ENCODE measurements at places on chromosomes 1 and 21.
A peak's percentile ranks its signal among the peaks of the same experiment; 100 is the strongest.

DNA sequence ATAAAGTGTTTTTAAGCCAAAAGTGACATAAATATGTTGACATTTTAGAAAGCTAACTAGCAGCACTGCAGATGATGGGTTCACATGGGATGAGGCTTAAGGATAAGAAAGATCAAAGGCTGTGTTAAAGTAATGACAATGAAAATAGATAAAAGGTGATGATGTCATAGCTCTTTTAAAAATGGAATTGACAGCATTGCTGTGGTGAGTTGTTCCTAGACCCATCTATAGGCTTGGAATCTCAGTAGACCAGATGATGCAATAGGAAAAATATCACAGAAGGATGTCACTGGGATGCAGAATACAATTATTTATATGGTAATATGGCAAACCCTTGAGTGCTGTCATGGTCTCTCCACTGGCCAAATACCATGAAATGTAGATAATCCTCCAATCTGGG is 286.0 kb downstream of the PLA2G4A start:
- DNase-seq: no peak

GRCh38 chr21:26451081-26451740 is 121.9 kb downstream of the CYYR1 start:
- DNase-seq: no peak

- no peak for DNase-seq
These were observed 8.0 kb upstream of the THEMIS2 start for GRCh38 chr1:27864264-27864895.

GRCh38 chr1:147079400-147080005 is 92.8 kb downstream of the PRKAB2 start:
- no peak for DNase-seq

- DNase-seq: no peak
These were observed 44.6 kb downstream of the JAK1 start for GRCh38 chr1:64921771-64922170.

- no peak for DNase-seq
These were observed 5.8 kb downstream of the AGL start for GRCh38 chr1:99855914-99856450.

DNA sequence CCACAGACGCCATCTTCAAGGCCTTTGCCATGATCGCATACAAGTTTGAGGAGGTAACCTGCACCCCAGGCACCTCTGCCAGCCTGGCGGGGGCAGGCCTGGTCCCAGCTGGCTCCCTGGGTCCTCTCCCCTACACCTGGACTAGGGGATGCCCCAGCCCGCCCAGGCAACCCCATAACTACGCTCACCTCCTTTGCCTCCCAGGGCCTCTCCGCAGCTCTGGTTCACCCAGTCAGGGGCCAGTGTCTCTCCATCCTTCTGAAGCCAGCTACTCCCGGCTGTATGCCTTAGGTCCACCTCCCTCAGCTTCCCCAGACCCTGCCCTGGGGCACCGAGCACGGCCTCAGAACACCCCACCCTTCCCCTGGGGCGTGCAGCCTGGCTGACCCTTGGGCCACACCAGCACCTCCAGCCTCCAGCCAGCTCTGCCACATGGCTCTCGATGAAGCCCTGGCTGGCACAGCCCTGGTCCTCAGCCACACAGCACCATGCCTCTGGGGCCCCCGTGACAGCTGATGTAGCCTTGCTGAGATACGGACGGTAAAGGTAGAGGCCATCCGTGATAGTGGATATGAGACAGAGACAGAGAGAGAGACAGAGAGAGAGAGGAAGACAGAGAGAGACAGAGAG is 80.4 kb upstream of the COL6A1 start:
- no peak for DNase-seq

GRCh38 chr1:24277420-24278169 is 41.6 kb upstream of the GRHL3 start:
- DNase-seq: no peak

- no peak for DNase-seq
These were observed 19.0 kb downstream of the RNASEL start for GRCh38 chr1:182569939-182570610.

GRCh38 chr1:73604211-73604610 is 593.8 kb downstream of the LRRIQ3 start:
- DNase-seq: no peak

GRCh38 chr1:1397839-1398523 is 1.2 kb downstream of the CCNL2 start:
- peak; percentile 31 for DNase-seq

- peak; percentile 88 for DNase-seq
These were observed 45.5 kb downstream of the LPAR3 start for GRCh38 chr1:84847253-84848250.

DNA sequence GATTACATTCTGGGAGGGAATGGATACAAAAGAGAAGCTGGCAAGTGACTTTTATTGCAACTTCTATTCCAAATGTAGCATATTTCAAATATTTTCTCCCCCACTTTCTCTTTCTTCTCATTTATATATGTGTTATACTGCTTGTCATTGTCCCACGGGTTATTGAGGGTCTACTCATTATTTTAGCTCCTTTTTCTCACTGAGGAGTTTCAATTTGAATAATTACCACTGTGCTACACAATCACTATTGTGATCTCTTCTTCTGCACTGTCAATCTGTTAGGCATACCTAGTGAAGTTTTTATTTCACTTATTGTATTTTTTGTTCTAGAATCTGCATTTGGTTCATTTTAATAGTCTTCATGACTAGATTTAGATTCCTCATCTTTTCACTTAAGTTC is 339.7 kb downstream of the PTPRC start:
- DNase-seq: no peak

- no peak for DNase-seq
These were observed 38.6 kb upstream of the GPR88 start for GRCh38 chr1:100499194-100499811.

DNA sequence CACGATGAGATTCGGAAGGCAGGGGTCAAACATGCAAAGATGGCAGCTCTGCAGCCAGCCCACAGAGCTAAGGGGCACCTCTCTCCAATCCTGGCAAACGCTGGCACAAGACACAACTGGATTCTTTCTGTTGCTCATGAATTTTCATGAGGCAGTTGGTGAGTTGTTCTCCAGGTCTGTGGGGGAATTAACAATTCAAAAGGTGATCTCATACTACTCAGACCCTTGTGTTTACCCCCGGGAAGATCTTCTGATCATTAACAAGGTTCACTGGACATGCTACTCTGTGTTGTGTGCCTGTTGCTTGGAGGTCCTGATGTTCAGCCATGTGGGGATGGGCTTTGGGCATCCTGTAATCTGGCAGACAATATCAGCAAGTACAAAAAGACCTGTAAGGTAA is 128.9 kb downstream of the HHAT start:
- no peak for DNase-seq

DNA sequence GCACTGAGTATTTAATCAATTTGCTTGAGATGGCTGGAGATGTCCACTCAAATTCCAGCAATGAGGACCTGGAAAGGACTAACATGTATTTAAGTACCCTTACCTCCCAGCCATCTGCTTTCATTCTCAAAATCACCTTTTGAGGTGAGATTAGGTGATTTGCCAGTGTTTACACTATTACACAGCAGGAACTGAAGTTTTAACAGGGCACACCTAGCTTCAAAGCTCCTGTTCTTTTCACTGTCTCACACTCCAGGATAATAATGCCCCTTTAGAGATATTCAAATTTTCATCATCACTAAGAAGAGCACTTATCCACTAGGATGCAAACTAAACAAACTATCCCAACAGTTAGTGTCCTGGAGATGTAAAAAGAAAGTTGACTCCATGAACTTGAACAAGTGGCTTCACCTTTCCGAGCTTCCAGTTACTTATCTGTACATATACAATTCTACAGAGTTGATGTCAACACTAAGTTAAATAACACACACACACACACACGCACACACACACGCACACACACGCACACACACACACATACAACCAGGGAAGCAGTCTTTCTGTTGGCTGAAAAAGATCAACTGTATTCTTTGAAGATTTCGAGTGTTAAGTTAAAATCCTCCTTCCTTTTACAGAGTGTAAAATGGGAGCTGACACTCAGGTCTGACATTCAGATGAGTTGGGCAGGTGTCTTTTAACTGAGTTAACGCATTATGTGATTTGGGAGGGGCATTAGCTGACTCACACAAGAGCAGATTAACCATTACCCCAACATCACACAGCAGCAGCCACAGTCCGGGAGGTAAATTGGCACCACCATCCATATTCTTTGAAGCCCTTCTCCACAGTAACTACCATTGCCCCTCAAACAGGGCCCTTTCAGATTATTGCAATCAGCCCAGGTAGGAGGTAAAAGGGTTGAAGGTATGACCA is 15.5 kb upstream of the JAK1 start:
- DNase-seq: no peak

DNA sequence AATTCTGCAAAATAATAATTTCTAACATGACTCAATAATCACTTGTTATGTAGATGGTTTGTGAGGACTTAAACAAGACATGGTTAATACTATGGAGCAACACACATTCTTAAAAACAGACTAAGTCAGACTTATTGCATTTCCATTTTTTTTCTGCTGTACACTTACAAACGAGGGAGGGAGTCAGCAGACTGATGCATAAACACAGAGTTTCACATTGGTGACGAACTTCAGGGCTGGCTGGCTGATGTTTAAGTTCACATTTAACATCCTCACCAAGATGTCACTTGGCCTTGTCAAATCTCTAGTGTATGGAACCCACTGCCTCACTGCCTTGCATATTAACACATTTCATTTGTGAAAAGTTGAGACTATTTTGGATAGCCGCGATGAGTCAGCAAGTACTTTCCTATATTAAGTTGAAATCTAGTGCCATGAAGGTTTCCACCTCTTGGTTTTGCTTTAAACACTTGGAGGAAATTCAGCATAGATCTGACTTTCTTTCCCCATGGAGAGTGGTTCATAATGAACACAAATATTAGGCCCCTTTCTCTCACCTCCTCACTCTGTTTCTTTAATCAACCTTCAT is 337.5 kb upstream of the RUNX1 start:
- no peak for DNase-seq

- DNase-seq: no peak
These were observed 17.6 kb upstream of the CLIC4 start for GRCh38 chr1:24727501-24728216.

GRCh38 chr1:228393811-228394570 is 12.6 kb downstream of the TRIM11 start:
- no peak for DNase-seq

DNA sequence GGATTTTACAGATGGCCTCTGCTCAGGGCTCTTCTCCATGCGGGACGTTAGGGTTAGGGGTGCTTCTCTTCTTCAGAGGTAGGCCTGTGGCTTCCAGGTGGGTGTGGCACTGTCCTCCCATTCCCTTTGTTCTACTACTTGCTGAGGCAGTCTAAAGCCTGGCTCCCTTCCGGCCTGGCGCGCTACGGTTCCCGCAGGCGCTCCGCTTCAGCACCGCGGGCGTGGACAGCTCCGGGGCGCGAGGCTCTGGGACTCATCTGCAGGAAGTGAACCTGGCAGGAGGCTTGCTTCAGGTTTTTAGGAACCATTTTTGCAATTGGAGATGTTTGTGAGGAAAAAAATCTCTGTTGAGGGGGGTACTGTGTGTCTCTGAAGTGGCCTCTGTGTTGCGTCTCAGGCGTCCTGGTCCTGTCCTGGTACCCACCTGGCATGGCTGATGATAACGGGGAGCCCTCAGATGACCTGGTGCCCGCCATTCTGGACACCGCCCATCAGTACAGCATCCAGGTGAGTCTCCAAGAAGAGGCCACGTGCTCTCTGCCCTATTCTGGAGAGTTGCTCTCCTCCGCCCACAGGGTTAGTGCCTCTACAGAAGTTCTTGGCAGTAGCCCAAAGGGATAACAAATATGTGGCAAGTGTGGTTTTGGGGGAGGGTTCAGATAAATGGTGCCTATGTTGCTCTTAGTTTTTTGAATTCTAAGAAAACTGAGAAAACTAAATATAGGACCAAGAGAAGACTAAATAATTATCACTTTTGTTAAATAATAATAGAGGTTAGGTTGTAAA is 1.9 kb downstream of the MANEAL start:
- DNase-seq: peak; percentile 95

GRCh38 chr1:205424901-205425600 is 3.2 kb upstream of the LEMD1 start:
- DNase-seq: no peak

- DNase-seq: no peak
These were observed 3.4 kb downstream of the CEP85 start for GRCh38 chr1:26237230-26237966.

GRCh38 chr1:1954831-1955441 is 35.9 kb upstream of the TMEM52 start:
- no peak for DNase-seq

DNA sequence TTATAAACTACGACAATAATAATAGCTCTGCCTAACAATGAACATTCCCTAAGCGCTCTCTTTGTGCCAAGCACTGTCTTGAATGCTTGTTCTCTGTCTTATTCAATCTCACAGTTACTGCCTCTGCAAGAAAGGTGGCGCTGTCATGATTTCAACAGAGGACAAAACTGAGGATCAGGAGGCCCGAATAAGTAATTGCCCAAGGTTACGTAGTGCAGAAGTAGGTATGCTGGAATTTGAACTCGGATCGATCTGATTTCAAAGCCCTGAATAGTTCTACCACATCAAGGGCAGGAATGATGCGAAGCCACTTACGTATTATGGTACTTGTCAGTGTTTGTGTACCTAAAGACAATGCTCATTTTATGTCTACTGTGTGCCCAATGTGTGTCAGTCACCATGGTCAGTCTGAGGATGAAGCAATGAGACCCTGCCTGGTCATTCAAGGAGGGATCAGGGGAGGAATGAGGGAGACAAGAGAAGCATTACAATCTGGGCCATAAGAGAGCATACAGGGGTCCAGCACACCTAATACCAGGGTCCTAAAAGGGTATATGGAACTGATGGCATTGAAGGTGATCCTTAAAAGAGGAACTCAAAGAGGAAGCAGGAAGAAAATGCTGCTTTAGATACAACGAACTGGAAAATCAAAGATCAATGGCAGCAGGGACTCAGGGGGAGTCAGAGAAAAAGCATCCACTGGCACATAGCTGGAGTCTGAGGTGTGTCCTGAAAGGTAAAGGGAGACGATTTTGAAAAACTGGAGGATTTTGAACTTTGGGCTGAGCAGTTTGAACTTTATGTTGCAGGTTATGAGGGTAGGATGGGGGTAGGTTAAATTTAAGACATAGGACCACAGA is 389.2 kb downstream of the PLPP3 start:
- no peak for DNase-seq

DNA sequence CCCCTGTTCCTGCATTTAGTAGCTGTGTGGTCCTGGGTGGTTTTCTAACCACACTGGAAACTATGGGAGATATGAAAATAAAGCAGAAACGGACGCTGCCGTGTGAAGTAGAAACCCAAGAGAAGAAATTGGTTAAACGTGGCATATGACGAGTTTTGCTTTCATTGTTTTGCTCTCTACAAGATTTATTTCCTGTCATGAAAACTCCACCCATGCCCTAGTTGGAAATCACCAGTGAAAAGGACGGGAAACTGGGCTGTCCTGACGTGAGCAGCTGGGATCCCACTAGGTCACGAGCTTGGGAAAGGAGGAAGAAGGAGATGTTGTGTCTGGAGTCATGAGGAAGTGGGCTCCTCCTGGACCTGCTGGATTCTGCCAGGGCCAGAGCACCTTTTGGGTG is 120.8 kb upstream of the GADD45A start:
- no peak for DNase-seq

- no peak for DNase-seq
These were observed 309.0 kb downstream of the PTGER3 start for GRCh38 chr1:70738624-70739023.

GRCh38 chr1:114093624-114094362 is 59.9 kb downstream of the SYT6 start:
- DNase-seq: no peak

Measured in NCI-H510A (cell line).